Suprapubic skin (tissue), 4 donors: ENCODE measurements at places on chromosomes 4 and X. TPM values are rescaled to one million over a fixed set of nuclear protein-coding genes. Genes with fewer than 3 reads are reported as not detected.

DNA sequence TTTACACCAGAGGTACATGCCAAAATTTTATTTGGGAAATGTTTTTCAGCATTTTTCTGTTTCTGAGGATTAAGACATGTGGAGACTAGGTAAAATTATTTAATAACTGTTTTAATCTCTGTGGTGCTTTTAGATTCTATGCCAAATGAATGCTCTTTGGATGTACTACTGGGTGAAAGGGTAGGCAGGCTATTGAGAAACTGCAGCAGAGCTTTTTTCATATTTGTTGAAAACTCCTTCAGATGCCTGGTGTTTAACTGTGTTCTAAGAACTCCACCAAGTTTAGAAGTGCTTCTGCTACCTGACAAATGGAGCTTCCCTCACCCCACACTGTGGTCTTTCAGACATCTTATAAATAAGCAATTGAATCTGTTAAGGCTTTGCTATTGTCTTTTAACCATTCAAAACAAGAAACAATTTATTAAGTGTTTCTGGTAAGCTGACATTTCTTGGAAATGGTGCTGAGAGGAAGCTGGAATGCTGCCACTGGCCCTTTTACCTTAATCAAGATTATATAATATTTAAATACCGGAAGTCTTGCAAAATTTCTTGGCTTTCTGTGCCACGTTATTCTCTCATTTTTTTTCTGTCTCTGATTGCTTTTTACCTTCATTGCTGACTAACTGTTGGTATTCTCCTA is 51.2 kb upstream of the CYSLTR1 start:
- DNase-seq = no peak

The ELF4 gene
- total RNA-seq = 24.7 TPM

The MXRA5 gene
- total RNA-seq = 27.8 TPM

The RPGR gene
- total RNA-seq = 13.1 TPM

The ADRA2C gene
- 3.3 TPM for total RNA-seq

The C4orf36 gene
- total RNA-seq = 0.83 TPM

The SMARCA1 gene
- total RNA-seq = 8.2 TPM
